ENCODE measurements at places on chromosomes 2 and 18.

DNA sequence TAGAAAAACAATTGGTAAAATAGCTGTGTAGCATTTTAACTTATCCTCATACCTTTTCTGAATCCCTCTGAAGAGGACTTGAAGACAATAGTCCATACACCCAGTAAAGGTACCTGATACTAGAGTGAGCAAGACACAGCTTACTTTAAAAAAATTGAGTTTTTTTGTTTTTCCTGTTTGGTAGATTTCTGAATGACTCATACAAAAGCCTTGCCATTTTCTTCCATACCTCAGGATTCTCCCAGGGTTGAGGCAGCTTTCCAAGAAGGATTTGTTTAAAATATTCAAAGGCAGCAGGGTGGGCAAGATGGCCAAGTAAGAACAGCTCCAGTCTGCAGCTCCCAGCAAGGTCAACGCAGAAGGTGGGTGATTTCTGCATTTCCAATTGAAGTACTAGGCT lies 551.0 kb upstream of the LRATD1 start:
- DNase-seq: no peak

DNA sequence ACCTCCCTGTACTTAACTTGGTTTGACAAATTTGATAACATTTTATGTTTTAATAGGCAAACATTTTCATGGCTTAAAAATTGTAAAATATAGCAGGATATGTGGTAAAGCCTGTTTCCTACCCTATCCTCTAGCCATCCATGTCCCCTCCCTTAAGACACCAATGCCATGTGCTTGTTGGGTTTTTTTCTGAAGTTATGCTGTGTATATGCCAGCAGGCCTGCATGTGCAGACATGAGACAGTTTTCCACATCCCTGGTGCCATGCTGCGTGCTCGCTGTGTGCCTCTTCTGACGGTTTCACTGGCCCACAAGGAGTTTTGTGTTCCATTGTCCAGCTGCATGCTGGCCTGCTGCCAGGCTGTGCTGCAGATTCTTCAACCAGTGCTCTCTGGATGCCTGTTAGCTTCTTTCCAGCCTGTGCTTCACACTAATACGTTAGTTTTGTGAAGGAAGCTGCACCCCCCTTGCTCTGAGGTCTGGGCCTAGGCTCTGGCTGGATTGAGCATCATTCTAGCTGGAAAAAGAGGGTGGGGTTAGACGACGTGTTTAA lies 16.9 kb downstream of the INPP4A start:
- peak; percentile 86 for DNase-seq

DNA sequence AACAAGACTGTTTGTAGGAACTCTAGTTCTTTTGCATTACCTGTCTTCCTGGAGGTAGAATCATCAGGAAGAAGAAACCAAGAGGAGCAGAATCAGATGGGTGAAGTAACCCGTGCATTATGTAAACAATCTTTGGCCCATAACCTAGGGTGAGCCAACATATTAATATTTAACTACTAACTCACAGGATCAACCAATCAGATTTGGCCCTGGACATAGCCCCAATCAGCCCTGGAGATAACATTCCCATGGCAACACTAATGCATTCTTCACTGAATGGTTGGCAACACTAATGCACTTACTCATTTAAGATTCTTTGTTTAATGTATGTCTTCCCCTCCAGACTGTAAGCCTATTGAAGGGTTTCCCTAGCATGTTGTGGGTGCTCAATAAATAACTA lies 72.0 kb upstream of the CTAGE1 start:
- DNase-seq: no peak

- DNase-seq: no peak
Measured at GRCh38 chr2:209876211-209876610, 104.6 kb downstream of the UNC80 start.

- no peak for DNase-seq
Measured at GRCh38 chr2:61664190-61664589, 126.0 kb upstream of the XPO1 start.

DNA sequence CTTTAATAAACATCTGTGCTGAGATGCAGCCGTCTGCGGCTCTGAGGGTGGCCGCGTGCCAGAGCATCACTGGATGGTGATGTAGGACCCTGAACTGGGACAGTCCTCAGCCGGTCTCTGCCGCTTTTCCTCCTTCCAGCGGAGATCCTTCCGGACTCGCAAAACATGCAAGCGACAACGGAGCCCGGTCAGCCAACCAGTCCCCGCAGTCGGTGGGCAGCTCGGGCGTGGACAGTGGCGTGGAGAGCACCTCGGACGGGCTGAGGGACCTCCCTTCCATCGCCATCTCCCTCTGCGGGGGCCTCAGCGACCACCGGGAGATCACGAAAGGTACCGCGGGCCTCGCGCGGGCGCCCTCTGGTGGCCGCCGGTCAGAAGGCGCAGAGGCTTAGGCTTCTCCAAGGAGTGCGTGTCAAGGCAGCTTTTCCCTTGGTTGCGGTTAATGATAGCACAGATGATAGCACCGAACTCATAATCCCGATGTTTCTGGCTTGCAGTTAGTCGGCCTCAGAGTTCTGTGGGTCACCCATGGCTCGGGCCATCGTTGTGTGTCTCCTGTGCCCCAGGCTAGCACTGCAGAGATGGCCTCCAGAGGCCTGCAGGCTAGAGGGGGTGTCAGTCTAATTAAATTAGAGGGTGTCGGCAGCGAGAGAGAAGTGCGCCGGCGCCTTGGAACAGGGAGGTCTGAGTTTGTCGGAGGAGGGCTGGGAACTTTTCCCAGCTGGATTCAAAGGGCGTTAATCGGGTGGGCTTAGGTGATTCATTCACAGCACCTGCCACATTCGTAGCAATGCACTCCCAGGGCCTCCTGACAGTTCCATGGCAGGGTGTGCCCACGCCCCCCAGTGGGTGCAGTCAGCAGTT lies 38.5 kb downstream of the LPIN1 start:
- peak; percentile 9 for DNase-seq

GRCh38 chr18:887716-888115 lies 17.0 kb upstream of the ADCYAP1 start:
- no peak for DNase-seq
